ENCODE measurements at places on chromosomes 5 and 9.

- DNase-seq = peak; percentile 77
Measured at GRCh38 chr5:41871852-41872251, 1.6 kb upstream of the OXCT1 start.

GRCh38 chr9:126423142-126423915 lies 96.7 kb downstream of the MVB12B start:
- DNase-seq = no peak

DNA sequence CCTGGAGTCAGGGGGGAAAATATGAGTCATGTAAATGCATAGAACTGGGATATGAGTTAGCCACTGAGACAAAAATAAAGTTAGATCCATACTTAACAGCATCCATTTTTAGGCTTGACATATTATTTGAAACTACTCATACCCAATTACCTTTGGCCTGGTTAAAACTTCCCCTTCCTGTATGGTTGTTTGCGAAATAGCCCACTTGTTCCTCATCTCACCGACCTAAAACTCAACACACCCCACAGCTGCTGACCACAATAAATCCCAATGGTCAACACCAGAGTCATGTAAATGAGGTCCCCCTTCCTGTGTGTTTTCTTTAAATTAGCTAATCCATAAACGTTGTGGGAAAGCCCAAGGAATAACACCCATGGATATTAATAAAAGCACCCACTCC lies 55.2 kb upstream of the TMEM215 start:
- no peak for DNase-seq

DNA sequence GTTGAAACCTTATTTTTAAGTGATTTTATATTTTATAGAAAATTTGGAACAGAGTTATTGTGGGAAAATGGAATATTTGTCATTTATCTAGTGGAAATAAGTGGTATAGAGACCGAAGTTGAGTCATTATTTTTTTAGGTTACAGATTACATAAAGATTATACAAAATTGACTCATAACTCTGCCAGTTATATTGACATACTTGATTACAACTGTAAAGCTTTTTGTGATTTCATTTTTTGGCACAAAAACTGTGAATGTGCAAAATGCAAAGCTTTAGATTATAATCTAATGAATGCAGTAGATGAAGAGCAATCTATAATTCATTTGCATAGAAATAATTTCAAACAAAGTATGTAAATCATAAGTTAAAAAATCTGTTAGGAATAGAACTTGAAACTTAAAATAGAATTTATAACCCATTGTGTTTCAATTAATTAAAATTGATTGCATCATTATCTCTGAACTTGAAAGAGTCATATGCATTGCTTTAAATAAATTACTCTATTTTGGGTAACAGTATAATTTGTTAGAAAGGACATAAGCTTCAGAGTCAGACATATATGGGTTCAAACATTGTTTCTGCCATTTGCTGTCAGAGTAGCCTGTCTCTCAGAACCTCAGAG lies 280.4 kb downstream of the FER start:
- DNase-seq = no peak

- no peak for DNase-seq
Measured at GRCh38 chr5:62486672-62487071, 74.1 kb downstream of the IPO11 start.

DNA sequence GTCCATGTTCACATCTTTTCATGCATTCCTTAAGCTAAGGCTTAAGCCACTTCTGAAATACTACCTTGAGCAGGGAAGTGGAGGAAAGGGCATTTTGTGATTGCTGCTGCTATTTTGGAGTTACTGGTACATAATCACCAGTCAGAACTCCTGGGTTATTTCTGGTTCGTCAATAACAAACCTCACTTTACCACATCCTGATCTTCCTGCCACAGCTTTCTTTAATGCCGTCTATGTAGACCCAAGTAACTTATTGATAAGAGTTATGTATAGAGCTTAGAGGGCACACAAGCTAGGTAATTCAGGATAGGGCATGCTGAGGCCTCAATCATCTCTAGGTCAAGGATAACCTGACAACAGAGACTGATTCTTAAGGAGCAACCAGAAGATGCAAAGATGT lies 120.7 kb downstream of the DOCK8 start:
- no peak for DNase-seq

DNA sequence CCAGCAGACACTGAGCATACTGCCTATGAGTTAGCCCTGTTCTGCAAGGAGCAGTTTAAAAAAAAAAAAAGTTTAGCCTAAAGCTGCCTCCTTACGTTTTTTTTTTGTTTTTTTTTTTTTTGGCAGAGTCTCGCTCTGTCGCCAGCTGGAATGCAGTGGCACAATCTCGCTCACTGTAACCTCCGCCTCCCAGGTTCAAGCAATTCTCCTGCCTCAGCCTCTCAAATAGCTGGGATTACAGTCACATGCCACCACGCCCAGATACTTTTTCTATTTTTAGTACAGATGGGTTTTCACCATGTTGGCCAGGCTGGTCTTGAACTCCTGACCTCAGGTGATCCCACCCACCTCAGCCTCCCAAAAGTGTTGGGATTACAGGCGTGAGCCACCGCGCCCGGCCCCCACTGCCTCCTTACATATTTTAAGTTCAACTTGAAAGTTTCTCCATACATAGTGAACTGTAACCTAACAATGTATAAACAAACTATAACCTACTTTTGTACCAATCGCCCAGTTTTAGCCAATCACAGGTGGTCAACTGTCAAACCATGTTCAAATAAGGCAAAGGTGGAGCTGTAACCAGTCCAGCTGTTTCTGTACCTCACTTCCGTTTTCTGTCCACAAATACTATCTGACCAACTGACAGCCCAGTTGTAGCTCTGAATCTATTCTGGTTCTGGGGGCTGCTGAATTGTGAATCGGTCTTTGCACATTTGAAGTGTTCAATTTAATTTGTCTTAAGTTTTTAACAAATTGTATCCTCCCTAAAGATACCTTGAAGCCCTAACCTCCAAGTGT lies 17.1 kb downstream of the GKAP1 start:
- no peak for DNase-seq
